ENCODE measurements at places on chromosomes 12 and 14.

DNA sequence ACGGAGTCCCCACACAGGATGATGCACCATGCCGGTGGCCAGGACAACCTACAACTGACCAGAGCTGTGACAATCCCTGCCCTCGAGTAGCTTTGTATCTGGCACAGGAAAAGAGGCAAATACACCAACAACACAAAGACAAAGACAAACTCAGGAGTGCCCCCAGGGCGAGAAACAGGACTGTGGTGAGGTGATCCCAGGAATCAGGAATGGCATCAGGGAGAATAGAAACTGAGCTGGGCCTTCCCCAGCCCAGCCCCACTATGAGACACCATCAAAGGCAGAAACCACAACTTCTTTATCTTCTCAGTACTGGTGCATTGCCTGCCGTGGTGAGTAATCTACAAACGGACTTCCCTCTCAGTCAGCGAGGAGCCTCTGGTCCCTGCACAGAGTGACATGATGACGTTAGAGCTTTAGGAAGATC lies 157.7 kb downstream of the TTC7B start:
- DNase-seq = no peak

DNA sequence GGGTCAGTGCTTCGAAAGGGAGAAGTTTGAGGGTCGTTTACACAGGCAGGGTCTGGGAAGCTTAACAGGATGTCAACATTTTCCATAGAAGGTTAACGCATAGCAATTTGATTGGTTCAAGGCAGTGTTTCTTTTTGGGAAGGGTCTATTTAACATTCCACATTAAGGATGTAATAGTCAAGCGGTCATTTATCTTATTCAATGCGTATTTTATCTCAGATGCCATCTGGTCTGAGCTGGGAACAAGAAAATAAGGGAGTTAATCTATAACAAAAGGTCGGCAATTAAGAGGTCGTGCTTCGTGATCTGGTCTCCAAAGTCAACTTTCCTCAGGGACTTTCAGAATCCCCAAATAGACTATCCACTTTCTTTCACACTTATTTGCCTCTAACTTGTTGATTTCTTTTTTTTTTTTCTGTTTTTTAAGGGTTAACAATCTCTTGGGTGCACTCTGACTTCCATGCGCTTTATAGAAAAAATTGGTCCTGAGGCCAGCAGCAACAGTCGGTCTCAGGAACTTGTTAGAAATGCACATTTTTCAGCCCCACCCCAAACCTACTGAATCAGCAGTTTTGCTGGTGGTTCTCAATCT lies 550 bp upstream of the RESF1 start:
- no peak for DNase-seq

DNA sequence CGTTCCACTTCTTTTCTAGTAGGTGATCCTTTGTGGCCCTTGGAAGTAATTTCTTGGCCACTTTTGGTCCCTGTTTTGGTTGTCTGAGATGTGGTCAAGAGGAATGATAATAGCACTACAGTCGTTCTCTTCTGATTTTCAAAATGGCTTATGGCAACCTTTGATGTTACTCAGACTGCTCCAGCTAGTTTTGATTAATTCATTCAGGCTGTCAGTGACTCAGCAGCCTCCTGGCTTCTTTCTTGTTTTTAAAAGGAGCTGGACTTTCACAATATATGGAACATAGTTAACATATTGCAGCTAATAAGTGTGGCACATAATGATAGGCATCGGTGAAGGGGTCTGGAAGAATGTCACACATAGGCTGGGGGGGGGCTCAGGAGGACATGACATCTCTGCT lies 47.3 kb downstream of the WDR20 start:
- no peak for DNase-seq

DNA sequence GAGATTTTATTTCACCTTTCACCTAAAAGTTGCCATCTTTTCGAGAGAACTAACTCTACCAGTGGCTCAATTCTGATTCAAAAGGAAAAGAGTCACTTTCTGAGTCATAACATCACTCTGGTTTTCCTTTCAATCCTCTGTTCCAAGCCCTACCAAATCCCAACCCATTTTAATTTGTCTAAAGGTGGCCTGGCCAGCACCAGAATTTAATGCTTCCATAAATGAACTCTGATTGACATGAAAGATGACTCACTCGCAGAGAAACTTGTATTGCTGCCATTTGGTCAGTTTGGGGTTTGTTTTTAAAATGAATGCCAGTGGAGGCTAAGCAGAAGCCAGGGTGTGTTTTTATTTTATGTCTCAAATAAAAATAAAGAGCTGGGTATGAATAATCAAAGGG lies 117.4 kb upstream of the SOX5 start:
- no peak for DNase-seq

DNA sequence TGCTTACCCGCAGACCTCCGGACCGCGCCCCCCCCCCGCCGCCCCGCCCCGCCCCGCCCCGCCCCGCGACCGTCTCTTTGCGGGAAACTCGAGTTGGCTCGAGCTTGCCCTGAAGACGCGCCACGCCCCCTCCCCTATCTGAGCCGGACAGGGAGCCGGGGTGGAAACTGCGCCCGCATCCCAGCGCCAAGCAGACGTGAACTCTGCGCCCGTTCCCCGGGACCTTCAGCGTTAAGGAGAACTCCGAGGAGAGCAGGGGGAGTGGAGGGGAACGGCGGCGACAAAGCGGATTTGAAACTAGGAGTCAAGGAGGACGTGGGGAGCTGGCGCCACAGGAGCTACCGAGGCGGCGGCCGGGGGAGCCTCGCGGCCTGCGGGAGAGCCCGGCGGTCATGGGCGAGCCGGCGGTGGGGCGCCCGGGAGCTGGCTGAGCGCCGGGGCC lies at the start of gene KCNK13:
Gene KCNK13 (plus strand): TSS at position 310 of the 442 bp plus-strand sequence. CDS start 212 bp downstream, outside the sequence.
- no peak for DNase-seq

- no peak for DNase-seq
Observed at GRCh38 chr12:94025068-94025467, 123.3 kb upstream of the PLXNC1 start.

- no peak for DNase-seq
Observed at GRCh38 chr12:112995008-112995407, 16.7 kb downstream of the OAS2 start.

DNA sequence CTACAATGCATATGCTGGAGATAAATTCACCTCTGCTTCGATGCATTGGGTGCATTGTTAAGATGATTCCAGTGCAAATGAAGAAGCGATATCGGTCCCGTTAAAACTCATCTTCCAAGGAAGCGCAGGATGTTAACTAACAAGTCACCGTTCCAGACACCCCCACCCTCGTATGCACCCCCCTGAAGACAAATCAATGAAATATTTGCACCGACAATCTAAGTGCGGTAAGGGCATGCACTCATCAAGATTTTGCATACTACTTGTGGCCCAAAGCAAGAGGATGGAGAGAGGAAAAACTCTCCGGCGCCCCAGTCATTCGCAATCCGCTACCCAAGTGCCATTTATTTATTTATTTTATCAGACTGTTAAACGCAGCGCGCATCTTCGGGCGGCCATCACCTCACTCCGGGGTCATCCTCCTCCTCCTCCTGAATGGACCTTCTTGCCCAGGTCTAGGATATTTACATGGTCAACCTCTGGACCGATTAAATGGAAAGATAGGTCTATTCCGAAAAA lies 1.2 kb downstream of the NOVA1 start:
- no peak for DNase-seq

DNA sequence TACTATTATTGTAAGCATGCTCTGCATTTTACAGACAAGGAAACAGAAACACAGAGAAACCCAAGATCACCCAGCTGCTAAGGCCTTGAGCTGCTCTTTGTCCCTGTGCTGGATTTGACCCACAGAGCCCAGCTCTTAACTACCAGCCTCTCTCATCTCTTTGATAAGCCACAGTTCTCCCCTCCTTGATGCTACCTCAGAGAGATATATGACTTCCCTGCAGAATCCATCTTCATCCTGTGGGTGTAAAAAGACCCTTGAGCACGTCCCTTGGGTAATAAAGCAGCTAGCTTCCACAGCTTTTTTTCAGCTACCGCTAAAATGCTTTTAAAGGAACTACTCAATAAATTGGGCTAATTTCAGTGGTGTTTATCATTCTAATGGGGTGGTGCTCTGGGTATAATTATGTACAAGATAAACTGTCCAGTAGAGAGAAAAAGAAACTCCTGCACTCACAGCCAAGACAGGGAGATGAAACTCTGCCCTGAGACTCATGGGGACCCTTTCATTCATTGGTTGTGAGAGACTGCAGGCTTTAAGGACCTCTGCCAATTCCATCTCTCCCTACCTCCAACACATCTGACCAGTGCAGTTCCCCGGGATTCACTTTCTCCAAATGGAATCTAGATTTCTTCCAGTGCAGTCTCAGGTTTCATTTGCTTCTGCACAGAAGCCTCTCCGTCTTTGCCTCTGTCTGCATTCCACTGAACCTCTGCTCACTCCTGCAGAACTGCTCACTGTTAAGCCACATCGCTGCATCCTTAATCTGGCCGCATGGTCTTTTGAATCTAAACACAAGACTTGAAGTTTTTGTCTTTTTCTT lies 24.7 kb upstream of the NTF3 start:
- DNase-seq = no peak

- no peak for DNase-seq
Observed at GRCh38 chr12:53928054-53928835, 10.4 kb upstream of the HOXC13 start.

DNA sequence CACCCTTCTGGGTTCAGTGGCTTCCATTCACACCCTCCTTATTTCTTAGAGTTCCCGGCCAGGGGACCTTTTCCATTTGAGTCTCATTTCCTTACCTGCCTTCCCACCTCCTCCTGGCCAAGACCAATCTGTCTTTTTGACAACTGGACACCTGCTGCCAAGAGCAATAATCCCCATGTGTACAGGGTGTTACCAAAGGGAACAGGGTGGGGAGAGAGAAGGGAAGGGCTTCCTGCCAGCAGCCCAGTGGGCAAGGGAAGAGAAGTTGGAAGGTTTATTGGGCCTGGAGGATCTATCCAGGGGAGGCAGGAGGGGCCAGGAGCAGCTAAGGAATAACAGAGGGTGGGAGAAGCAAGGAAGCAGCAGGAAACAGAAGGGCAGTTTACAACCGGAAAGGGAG lies 346.2 kb downstream of the C12orf75 start:
- no peak for DNase-seq

- peak; percentile 70 for DNase-seq
Observed at GRCh38 chr14:68790644-68791077, 2.2 kb downstream of the ZFP36L1 start.

- DNase-seq = no peak
Observed at GRCh38 chr12:242496-242895, 20.1 kb downstream of the SLC6A13 start.

- DNase-seq = no peak
Observed at GRCh38 chr12:106046301-106046846, 92.4 kb downstream of the NUAK1 start.

GRCh38 chr14:76773188-76773885 lies 12.1 kb downstream of the VASH1 start:
- DNase-seq = no peak

- DNase-seq = no peak
Observed at GRCh38 chr14:63179383-63179782, 24.9 kb upstream of the RHOJ start.

DNA sequence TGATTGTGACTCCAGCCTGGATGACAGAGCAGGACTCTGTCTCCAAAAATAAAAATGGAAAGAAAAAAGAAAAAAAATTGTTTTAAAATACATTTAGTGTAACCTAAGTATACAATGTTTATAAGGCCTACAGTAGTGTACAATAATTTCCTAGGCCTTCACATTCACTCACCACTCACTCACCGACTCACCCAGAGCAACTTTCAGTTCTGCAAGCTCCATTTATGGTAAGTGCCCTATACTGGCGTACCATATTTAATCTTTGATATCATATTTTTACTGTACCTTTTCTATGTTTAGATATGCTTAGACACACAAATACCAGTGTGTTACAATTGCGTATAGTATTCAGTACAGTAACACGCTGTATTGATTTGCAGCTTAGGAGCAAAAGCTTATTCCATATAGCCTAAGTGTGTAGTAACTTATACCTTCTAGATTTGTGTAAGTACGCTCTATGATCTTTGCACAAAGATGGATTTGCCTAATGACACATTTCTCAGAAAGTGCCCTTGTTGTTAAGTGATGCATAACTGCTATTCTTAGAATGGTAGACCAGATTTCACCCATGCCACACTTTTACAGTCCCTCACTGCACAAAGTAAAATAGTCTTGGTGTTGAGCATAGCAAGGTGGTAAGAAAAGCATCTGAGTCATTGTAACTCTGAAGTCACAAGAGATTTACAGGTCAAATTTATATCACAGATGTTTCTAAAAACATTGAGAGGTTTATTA lies 151.9 kb downstream of the LRRK2 start:
- DNase-seq = no peak

DNA sequence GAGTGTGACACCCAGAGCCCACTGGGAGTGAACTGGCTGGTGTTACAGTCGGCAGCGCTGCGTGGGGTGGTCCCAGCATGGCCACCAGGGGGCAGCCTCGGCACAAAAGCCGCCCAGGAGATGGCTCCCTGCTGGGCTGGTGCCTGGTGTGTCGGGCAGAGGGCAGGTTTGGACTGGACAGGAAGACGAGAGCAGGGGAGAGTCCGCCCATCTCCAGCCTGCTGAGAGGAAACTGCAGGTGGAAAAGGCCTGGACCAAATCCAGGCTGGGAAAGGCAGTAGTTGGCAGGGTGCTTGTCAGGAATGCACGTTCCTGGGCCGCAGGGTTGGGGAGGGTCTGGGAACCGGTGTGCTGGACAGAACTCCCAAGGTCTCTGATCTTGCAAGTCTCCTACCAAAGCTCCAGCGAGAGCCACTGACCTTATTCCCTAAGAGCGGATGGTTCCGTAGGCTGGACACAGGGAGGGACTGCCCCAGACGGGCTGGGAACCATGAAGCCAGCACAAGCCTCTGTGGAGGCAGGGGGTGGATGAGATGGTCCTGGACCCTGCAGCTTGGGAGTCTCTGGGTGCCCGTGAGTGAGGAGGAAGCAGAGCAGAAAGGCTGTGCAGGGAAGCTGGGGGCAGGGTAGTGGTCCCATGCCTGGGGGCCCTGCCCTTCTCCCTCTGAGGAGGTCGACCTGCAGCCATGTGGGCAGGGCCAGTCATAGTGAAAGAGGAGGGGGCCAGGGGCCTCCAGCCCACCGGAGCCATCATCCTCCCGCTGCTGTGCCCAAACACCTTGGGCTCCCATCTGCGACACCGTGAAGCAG lies 1.8 kb downstream of the AHNAK2 start:
- peak; percentile 84 for DNase-seq
